ENCODE measurements at places on chromosomes 3 and 15. TPM values are rescaled to one million over a fixed set of nuclear protein-coding genes. Genes with fewer than 3 reads are reported as not detected.

ASB7 gene
- 5.6 TPM for polyA plus RNA-seq

WDR93 gene
- polyA plus RNA-seq: 0.39 TPM

ADPRH gene
- polyA plus RNA-seq: 1.3 TPM

RGMA gene
- polyA plus RNA-seq: 0.31 TPM

IGF2BP2 gene
- not detected for polyA plus RNA-seq

LEKR1 gene
- polyA plus RNA-seq: 0.15 TPM

IQCF5 gene
- not detected for polyA plus RNA-seq

PCOLCE2 gene
- not detected for polyA plus RNA-seq

SHQ1 gene
- polyA plus RNA-seq: 20.3 TPM

PLA1A gene
- not detected for polyA plus RNA-seq

SLC28A1 gene
- polyA plus RNA-seq: not detected

ZBBX gene
- polyA plus RNA-seq: 10.8 TPM

PDCD7 gene
- 9.9 TPM for polyA plus RNA-seq

IMPG2 gene
- polyA plus RNA-seq: 0.05 TPM

NLGN1 gene
- 14.2 TPM for polyA plus RNA-seq

RHCG gene
- 1.0 TPM for polyA plus RNA-seq

SPESP1 gene
- 22.1 TPM for polyA plus RNA-seq

KCNMB3 gene
- 24.6 TPM for polyA plus RNA-seq

GATM gene
- 23.8 TPM for polyA plus RNA-seq

CPNE4 gene
- 22.2 TPM for polyA plus RNA-seq

IQCF2 gene
- not detected for polyA plus RNA-seq

MME gene
- 2.0 TPM for polyA plus RNA-seq

ZBED2 gene
- polyA plus RNA-seq: not detected

BTD gene
- 14.0 TPM for polyA plus RNA-seq

AGBL1 gene
- polyA plus RNA-seq: not detected

WNT5A gene
- 9.9 TPM for polyA plus RNA-seq

ITGA11 gene
- 0.42 TPM for polyA plus RNA-seq

CCDC54 gene
- not detected for polyA plus RNA-seq

RPS27L gene
- polyA plus RNA-seq: 141 TPM

KCNAB1 gene
- polyA plus RNA-seq: 479 TPM

TNIK gene
- 29.2 TPM for polyA plus RNA-seq

ZPLD1 gene
- polyA plus RNA-seq: not detected

GABRB3 gene
- 69.0 TPM for polyA plus RNA-seq

NBEAL2 gene
- polyA plus RNA-seq: not detected

DYNC1LI1 gene
- 54.6 TPM for polyA plus RNA-seq

LRRC49 gene
- 345 TPM for polyA plus RNA-seq

PCSK6 gene
- polyA plus RNA-seq: 13.5 TPM

CADM2 gene
- 94.3 TPM for polyA plus RNA-seq

SERINC4 gene
- polyA plus RNA-seq: not detected
